OCI-LY7 (cell line): ENCODE measurements at places on chromosomes 7 and 10. TPM values are rescaled to one million over a fixed set of nuclear protein-coding genes. Genes with fewer than 3 reads are reported as not detected.

DNA sequence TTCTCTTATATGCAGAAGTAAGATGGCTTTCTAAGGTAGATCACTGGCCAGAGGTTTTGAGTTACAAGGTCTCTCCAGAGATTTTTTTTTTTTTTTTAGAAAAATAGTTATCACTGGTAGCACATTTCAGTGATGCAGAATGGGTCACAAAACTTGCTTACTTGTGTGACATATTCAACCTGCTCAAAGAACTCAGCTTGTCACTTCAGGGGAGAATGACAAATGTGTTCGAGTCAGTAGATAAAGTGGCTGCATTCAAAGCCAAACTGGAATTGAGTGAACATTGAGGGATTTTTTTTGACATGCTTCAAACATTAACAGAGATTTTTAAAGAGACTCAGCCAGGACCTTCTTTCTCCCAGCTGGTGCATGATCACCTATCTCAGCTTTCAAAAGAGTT lies 33.4 kb downstream of the PHTF2 start:
- DNase-seq: no peak

DNA sequence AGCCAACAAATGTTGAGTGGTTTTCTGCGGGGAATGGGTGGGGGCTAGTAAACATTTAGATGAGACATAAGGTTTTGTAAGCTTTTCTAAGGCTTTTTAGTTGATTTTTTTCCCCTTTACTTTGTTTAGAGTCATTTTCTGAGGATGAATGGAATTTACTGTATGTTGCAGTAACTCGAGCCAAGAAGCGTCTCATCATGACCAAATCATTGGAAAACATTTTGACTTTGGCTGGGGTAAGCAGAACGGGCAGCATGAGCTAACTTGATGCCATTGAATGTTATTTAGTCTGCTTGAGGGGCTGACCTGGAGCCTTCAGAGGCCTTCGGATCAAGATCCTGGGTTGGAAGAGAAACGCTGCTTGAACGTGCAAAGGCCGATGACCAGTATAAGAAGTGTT lies 37.3 kb downstream of the FBH1 start:
- no peak for DNase-seq

DNA sequence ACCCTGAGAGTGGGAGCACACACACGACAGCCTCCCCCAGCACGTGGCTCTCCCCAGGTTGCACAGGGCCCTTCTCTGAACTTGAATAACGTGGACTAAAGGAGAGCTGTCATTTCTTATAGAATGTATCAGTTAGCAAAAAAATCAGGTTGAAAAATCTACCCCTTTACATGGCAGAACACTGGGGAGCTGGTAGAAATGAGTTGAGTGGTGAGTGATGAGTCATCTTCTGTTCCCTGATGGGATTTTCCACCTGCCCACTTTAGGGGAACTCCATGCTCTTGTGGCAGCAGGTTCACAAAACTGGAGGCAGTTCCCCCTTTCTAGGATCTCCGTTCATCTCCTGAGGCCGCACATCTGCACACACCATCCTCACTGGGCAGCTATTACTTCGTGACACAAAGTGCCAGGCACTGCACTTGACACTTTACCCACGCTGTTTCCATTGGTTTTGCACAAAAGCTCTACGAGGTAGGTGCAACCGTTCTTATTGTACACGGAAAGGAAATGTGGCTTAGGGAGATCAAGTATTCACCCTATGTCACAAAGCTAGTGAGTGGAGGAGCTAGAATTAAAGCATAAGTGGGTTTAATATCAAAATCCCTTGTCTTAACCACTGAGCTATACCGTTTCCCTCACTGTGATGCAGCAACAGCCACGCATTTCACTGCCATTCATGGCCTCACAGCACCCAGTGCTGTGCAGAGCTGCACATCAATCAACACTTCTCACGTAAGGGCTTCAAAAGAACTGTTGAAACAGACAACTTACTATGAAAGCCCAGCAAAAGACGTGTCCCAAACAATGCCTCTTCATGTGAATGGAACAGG lies 80.2 kb downstream of the RNF216 start:
- DNase-seq: no peak

GRCh38 chr10:77782328-77783061 lies 144.1 kb downstream of the DLG5 start:
- no peak for DNase-seq

DNA sequence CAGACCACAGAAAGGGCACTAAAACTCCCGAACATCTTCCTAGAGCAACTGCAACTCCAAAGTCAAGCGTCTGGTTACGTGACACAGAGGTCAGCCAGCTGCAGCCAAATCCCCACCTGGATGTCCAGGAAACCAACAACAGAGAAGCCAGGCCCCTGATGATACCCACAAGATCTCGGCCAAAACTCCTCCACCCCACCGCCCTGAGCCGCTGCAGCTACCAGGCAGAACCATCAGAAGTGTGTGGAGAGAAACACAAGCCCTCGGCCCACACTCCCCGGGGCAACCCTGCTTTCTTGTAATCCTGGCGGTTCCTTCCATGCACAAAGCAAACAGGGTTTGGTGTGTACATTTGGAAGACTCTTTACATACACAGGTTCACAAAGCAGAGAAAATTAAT lies 8.7 kb downstream of the CHST15 start:
- no peak for DNase-seq

GRCh38 chr7:92797693-92798092 lies 38.7 kb downstream of the CDK6 start:
- DNase-seq: no peak

DNA sequence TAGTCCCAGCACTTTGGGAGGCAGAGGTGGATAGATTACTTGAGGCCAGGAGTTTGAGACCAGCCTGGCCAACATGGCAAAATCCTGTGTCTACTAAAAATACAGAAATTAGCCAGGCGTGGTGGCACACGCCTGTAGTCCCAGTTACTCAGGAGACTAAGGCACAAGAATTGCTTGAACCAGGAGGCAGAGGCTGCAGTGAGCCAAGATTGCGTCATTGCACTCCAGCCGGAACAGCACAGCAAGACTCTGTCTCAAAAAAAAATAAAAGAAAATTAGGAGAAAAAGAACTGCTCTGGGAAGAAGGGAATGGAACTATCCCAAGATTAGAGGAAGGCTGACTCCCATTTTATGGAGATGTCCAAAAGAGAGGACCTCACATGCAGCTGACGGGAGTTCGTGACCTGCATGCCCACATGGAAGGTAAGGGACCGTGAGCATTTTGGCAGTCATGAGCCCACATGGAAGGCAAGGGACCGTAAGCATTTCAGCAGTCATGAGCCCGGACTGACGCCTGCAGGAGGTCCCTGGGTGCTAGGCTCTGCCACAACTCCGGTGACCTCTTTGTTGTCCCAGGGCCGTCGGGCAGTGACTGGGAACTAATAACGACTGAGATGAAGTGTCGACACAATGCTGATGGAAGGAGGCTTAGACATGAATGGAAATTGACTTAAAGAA lies 18.6 kb upstream of the GTPBP4 start:
- no peak for DNase-seq

- no peak for DNase-seq
These were observed 89.0 kb upstream of the STEAP4 start for GRCh38 chr7:88395715-88396114.

DNA sequence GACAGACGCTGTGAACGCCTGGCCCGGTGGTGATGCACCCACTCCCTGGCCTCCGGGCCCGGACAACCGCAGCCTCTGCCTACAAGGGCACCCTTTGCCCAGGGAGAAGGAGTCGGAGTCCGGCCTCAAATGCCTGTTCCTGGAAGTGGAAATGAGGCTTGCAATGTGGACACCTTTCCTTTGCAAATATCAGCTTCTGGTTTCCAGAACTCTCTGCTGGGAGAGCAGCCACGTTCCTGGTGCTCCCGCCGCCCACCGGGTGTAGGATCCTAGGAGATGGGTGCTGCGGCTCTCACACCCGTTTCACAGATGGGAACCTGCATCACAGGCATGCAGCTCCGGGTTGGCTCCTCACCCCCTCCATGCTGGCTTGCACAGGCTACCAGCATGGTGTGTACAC lies 2.9 kb downstream of the FOXL3 start:
- DNase-seq: no peak

DNA sequence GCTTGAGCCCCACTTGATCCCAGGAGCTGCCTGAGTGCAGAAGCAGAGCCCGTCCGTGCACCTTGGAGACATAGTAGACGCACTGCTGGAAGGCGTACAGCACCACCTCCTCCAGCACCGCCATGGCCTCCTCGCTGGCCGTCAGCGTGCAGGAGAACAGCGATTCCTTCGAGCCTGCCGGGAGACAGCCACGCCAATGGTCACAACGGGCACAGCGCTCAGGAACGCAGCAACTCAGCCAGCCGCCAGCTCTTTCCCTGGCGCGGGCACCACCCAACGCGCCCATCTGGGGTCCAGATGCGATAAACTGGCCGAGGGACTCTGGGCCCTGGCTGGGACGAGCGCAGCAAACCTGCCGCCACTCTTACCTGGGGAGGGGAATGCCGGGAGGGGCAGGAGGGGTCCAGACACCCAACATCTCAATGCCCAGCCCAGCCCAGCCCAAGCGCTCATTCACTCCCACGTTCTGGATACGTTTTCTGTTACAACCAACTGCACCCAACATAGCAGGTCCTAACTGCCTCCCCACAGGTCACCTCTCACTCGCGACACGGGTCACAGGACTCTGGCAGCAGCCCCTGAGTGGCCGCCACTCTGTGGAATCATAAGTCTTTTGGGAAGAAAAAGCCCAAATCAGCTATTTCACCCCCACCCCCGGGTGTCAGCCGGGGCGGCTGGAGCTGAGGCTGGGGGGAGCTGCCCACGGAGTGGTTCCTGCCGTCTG lies 41.9 kb downstream of the AP5Z1 start:
- DNase-seq: no peak

DNA sequence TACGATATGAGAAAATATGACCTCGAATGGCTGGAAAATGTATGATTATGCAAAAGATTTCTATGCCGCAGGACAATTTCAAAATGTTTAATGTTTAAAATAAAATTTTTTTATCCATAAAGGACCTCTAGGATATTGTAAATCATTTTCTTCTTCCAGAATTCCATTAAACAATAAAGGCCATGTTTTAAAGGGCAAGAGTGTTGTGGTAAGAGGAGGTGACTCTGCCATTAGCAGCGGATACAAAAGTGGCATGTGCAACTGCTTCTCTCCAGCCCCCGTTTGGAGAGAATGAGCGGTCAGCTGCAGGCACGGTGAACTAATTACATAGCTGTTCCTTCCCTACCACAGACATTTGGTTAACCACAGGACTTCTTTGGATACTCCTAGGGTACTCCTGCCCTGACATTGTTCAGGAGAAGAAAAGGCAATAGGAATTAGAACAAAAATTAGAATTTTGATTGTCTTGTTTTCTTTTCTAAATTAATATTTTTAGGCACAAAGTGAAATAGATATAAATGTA lies 63.8 kb downstream of the HBP1 start:
- DNase-seq: no peak

GRCh38 chr7:107284911-107285479 lies 116.2 kb downstream of the HBP1 start:
- no peak for DNase-seq

DNA sequence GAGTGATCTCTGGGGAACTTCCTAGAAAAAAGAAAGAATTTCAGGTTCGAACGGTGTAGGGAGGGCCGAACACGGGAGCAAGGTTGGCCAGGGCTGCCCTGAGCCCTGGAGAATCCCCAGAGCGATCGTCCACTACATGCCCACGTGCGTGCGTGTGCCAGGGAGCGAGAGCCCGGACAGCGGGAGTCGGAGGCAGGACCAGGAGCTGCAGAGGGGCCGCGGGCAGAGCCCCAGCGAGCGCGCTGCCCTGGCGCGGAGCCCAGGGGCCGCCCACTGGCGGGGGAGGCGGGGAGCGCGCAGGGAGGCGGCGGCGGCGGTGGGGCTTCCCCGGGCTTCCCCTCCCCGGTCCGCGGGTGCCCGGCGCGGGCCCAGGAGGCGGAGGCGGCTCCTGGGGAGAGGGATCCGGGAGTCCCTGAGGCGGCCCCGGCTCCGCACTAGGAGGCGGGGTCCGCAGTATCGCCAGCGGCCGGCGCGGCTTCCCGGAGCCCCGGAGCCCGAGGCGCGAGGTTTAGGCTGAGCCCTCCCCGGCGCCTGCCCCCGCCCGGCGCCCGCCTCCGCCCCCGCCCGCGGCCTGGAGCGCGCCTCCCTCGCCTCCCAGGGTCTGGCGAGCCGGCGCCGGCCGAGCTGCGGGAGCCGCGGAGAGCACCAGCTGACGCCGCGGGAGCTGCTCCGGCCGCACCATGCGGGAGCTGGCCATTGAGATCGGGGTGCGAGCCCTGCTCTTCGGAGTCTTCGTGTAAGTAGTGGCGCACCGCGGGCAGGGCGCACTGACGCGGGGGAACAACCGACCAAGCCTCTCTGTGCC lies at the start of gene PLPP4:
Gene PLPP4 (plus strand): TSS at position 602 of the 805 bp plus-strand sequence. CDS start 79 bp downstream, at position 681.
- DNase-seq: no peak

DNA sequence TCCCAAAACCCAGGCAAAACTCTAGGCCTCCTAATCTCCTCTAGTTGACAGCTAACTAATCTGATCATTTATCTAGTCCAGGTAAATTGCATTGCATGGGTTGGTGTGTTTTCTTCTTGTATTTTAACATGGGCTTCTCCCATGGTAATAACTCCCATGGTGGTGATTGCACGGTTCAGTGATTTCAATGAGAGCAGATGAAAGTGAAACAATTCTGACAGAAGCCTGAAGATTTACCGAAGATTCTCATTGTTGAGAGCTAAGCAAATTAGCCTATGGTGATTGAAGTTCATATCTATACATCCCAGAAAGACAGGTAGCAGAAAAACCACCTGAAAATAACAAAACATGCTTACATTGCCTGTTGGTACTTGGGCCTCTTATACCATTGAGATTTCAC lies 26.6 kb upstream of the LIPN start:
- peak; percentile 6 for DNase-seq

DNA sequence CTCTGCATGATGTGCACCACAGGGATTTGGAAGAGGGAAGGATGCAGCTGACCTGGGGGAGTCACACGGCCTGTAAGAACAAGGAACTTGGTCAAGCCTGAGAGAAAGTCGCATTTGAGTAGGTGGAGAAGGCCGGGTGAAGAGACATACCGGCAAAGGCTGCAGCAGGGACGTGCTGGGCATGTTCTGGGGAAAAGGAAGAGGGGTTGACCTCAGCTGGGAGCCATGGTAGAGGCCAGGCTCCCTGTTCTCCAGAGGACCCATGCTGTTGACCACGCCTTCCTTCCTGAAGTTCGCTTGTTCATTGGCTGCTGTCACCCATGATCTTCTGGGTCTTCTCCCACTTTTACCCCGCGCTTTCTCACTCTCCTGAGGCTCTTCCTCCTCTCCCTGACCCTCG lies 84.5 kb downstream of the HTR5A start:
- DNase-seq: no peak

ANKRD22 gene
- total RNA-seq: not detected in 2 replicates

ADRB1 gene
- 1.3 and 1.4 TPM in 2 replicates for total RNA-seq

TMEM130 gene
- total RNA-seq: 0.57 and 0.87 TPM in 2 replicates

NT5C3A gene
- total RNA-seq: 55.3 and 62.4 TPM in 2 replicates

IDI2 gene
- total RNA-seq: not detected in 2 replicates

ARMS2 gene
- total RNA-seq: not detected in 2 replicates

LRRD1 gene
- 0.13 and 0.42 TPM in 2 replicates for total RNA-seq
